Fibroblast of pulmonary artery (primary cell): ENCODE measurements at places on chromosomes 2 and 18.

GRCh38 chr18:70384181-70384790 lies 95.4 kb downstream of the SOCS6 start:
- DNase-seq = peak; percentile 43

- DNase-seq = no peak
Observed at GRCh38 chr2:127826047-127826446, 15.1 kb upstream of the WDR33 start.

DNA sequence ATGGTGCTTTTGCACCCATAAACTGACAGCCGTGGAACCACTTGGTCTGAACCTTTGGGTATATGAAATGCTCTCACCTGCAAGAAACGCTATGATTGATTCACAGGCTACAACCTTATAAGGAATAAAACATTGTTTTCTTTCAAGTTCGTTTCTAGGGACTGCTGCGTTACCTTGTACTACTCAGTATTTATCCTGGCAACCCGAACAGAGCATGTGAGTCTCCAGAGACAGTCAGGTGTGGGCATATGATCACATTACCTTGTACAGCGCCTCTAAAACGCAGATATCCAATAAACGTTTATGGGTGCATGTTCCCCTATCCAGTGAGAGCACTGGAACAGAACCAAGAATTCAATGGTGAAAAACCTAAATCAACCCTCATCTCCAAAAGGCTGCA lies 1.7 kb downstream of the CCBE1 start:
- no peak for DNase-seq

DNA sequence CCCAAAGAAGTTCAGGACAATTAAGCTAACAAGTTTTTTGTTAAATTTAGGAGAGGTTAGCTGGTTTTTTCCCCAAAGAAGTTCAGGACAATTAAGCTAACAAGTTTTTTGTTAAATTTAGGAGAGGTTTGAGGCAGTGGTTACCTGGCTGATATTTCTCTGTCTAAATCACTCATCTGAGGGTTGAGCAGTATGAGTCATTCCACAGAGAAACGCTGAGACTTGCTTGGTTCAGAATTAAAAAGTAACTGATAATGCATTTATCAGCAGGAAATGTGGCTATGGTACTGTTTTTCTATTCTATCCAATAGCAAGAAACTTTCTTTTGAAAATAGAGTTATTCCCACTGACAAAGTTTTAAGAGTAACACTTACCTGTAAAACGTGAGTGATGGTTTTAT lies 22.8 kb upstream of the KIDINS220 start:
- DNase-seq = peak; percentile 12

GRCh38 chr2:43230951-43231827 lies 4.8 kb upstream of the ZFP36L2 start:
- DNase-seq = no peak

DNA sequence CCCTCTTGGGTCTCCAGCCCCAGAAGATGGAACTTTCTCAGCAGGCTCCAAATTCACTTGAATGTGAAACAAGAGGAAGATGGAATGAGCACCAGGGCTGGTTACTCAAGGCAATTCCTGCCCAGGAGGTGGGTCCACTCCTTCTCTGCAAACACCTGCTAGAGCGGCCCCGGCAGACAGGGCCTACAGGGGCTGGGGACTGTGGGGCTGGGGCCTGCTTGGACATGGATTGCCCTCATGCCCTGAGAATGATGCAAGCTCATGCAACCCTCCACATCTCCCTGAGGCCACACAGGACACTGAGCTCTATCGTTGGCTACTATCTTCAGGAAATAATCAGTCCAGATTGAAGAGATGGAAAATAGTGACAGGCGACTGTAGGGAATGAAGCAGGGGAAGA lies 39.1 kb downstream of the TFCP2L1 start:
- no peak for DNase-seq

GRCh38 chr2:189579585-189580186 lies 900 bp downstream of the SLC40A1 start:
- peak; percentile 69 for DNase-seq

DNA sequence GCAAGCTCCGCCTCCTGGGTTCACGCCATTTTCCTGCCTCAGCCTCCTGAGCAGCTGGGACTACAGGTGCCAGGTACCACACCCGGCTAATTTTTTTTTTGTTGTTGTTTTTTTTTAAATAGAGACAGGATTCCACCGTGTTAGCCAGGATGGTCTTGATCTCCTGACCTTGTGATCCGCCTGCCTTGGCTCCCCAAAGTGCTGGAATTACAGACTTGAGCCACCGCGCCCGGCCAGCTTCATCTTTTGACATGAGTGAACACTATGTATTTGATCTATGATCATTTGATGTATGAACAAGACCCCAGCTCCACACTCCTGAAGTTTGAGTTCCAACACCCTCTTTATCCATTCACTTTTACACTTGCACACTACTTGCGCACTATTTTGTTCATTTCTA lies 43.4 kb upstream of the LPIN2 start:
- no peak for DNase-seq

DNA sequence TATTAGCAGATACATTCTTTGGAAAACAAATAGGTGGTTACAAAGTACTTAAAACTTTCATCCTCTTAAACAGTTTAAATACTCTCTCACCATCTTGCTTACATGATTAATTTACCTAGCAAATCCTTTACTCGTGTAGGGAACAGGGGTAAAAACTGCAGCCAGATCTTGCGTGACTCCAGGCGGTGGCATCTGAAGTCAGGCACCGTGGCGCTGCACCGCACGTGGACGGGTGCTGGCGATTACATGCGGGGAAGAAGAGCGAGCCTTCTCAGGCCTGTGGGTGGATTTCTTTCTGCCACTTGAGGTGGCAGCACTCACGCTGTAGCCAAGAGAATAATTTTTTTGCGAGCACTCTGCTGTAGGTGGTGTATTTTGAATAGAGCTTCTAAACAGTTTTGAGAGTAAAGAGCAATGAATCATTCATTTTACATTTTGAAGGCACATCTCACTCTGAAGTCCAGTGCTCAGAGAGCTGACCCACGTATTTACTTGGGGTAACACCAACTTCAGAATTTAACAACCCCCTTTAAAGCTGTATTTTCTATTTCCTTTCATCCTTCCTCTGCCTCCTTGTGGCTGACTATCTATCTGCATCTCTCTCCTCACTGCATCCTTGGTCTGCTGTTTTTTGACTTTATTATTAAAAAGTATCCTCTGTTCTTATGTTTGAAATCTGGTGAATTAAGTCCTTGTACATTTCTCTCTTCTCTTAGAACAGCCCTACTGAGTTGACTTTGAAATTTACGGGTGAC lies 68.9 kb downstream of the EPAS1 start:
- DNase-seq = peak; percentile 33

GRCh38 chr18:36692921-36693332 lies 135.9 kb downstream of the TPGS2 start:
- no peak for DNase-seq

DNA sequence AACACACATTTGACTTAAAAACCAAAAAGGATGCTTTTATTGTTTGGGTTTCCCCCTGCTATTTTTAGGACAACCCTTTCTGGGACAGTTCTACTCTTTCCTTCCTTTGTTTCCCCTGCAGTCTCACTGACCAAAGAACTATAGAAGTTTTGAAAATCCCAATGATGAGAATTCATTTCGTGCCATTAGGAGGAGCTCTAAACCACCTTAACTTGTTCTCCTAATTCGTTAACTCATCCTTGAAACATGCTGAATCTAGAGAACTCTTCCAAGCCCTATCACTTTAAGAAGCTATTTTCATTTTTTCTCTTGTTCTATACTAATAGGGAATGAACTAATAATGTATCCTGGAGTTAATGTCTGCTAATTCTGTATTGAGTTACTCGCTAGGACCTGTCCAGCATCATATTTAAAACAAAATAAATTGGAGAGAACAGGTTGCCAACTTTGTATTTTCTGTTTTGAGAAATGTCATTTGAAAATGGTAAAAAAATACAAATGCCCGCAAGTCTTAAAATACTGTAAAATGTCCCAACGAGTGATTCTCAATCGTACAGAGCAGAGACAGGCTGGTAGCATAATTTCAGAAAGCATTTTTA lies 62.9 kb downstream of the AFTPH start:
- DNase-seq = peak; percentile 77

DNA sequence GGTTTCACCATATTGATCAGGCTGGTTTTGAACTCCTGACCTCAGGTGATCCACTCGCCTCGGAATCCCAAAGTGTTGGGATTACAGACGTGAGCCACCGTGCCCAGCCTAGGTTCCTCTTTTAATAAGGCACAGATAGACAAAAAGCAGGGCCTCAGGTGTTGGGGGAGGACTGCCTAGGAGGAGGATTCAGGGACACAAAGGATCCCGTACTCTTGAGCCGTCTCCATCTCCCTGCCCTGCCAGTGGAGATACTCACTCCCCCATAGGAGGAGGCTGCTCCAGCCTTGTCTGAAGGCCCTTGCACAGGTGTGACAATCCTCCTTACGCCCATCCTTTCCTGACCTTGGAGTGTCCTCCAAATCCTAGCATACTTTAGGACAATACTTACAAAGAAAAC lies 32.0 kb upstream of the TFCP2L1 start:
- no peak for DNase-seq

GRCh38 chr2:106189764-106190468 lies 4.2 kb downstream of the UXS1 start:
- peak; percentile 43 for DNase-seq

GRCh38 chr2:203071148-203071547 lies 56.5 kb downstream of the NBEAL1 start:
- DNase-seq = no peak

DNA sequence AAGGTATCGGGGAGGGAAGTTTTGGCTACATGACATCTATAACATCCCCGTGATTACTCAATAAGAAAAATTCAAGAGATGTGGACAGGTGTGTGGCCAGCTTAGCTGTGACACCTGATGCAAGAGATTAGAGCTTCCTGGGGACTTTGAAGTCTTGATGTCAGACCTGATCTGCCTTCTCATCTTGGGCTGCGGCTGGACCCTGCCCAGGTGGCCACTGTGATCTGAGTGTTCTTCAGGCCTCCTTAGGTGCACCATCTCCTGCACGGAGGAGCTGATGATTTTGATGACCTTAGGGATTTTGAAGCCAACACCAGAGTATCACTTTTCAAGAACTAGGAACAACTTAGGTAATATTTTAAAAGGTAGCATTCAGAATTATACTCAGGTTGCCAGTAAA lies 113.5 kb downstream of the FEZ2 start:
- DNase-seq = no peak

- no peak for DNase-seq
Observed at GRCh38 chr2:201678401-201678800, 20.0 kb downstream of the MPP4 start.

DNA sequence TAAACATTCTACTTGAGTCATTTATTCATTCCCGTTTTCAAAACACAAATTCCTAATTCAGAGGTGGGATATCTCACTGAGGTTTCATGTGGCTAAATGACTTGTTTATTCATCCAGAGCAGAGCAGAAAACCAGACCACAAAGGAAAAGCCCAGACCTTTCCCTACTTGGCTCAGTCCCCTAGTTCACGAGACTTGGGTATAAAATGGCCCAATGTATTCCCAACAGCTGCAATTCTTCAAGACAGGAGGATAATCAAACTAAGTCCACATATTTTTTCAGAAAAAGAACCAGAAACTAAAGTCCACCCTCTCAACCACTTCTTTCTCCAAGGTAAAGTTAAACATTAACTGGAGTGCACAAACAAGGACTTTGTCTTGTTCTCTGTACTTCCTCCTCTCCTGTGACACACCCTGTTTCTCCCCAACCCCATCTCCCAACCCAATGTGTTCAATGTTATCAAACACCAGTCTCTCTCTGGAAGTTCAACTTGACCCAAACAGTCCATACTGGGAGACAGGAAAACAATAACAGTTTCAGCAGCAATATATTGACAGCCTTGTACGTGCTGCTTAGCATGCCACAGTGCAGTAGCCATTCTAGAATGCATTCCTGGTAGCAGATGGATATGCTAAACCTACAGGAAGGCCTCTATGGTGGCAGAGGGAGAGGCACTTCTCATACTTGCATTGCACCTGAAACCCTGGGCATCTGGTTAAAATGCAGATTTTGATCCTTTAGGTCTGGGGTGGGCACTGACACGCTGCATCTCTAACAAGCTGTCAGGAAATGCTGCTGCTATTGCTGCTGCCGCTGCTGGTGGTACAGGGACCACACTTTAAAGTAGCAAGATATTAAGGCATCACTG lies 110.7 kb downstream of the INO80D start:
- peak; percentile 22 for DNase-seq

- DNase-seq = peak; percentile 43
Observed at GRCh38 chr2:203709416-203710040, 3.1 kb downstream of the CD28 start.

DNA sequence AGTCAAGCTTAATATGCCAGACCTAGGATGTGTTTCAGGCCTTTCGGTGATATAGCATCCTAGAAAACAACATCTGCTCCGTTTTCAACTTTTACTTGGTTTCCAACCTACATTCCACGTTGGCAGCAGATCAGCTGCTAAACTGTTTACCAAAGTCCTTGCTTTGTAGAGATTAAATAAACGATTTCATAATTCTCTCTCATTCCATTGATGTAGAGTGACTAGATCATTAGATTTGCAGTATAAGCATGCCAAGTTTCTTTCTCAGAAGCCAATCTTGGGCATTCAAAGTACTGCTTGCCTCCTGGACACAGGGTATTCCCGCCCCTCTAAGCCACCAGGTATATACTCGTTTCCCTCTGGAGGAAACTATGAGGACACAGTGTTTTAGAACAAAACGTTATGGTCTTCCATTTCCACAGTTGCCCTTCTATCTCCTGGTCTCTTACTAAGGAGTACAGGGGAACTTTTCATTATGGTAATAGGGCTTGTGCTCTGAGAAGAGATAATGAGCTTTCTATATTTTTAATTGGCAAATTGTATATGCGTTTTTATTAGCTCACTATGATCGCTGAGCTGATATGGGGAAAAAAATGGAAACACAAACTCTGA lies 10.5 kb upstream of the INSIG2 start:
- DNase-seq = no peak

DNA sequence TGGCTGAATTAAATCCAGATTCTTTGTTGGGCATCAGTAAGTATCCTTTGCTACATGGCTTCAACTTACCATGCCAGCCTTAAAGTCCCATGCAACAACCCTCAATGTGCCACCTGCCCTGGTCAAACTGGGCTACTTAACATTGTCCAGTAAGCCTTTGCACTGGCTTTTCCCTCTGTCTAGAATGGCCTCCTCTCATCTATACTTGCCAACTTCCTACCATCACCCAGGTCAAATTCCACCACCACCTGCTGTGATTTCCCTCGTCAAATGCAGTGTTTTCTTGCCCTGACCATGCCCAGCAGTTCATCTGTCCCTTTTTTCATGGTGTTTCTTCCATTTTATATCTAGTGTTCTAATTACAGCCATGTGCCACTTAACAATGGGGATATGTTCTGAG lies 5.7 kb downstream of the KLHL23 start:
- DNase-seq = no peak

DNA sequence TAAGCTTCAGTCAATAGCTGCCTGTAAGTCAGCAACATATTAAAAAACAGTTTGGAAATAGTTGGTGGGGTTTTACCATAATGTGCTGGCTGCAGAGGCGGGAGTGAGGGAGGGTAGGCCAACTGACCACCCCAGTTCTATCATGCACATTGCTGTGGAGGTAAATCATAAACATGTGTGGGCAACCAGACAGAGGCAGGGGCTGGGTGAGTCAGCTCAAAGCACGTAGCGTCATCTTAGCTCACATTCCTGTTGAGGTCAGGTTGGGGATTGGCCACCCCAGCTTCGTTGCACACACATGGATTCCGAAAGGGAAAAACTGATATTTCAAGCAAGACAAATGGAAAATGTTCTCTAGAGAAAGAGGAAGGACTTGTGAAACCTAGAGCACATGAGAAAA lies 19.5 kb downstream of the GPR45 start:
- DNase-seq = peak; percentile 84
